ENCODE measurements at places on chromosomes 11 and 22.

DNA sequence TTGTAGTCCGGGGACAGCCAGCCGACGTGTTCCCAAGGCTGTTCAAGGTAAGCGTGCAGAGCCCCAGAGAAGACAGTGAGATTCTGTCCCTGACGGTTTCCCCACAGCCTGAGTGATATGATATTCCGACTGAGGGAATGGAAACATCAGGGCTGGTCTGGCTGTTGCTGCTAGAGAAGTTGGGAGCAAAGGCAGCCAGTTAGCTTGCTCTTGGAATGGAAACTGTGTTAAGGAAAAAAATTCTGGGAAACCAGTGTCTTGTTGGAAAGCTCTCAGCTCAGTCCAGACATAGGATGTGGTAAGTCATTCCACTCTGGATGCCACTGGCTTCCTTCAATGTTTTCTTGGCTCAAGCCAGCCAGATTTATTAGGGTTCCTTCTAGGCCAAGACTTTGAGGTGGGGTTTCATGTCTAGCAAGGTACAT, 8.8 kb downstream of the CRY2 start:
- DNase-seq: no peak

GRCh38 chr11:92070026-92070889, 154.4 kb upstream of the FAT3 start:
- no peak for DNase-seq

DNA sequence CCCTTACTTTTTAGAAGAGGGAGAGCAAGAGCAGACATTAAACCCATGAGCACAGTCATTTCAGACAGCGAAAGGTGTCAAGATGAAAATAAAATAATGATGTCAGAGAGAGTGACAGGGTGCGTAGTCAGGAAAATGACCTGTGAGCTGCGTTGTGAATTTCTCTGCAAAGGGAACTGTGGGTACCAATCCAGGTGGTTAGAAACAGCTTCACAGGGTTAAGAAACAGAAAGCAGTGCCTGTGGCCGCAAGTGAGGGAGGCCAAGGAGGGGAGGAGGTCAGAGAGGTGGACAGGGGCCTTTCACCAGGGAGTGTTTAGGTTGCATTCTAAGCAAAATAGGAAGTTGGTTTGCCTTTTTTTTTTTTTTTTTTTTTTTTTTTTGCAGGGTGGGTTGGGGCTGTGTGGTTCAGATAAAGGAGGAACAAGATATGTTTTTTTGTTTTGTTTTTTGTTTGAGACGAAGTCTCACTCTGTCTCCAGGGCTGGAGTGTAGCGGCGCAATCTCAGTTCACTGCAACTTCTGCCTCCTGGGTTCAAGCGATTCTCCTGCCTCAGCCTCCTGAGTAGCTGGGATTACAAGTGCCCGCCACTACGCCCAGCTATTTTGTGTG, 7.9 kb downstream of the TIGD3 start:
- DNase-seq: no peak

DNA sequence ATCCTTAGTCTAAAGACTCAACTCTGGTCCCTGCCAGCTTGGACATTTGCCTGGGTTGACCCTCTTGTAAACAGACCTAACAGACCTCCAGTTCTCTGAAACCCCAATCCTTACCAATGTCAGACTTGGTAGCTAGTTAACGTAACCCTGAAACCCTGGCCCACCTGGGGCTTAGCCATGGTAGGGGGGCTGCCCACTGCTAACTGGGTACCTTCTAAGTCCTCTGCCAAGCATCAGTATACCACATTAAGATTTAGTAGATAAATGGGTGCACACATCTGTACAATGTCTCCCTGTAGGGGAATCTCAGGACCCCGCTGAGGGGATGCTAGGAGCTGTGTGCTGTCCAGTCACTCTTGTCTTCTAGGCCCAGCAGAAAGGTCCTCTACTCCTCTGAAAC, 29.9 kb upstream of the TH start:
- DNase-seq: no peak

DNA sequence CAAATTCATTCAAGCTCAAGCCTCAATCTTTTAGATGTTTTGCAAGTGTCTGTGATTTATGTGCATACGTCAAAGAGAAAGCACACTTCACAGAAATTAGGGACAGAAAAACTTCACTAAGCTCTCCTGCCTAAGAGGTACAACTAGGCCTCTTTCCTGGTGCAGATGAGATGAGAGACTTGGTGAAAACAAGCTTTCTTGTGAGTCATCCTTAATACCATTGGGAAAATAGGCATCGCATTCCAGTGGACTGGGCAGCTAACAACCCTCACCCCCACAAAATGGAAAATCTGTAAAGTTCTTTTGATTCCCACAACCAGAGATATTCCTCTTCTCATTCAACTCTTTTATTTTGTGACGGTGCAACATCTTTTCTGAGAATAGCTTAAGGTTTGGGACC, 1110.4 kb upstream of the CCDC90B start:
- no peak for DNase-seq

- DNase-seq: no peak
These were observed 46.1 kb downstream of the RRAS2 start for GRCh38 chr11:14312736-14313438.

DNA sequence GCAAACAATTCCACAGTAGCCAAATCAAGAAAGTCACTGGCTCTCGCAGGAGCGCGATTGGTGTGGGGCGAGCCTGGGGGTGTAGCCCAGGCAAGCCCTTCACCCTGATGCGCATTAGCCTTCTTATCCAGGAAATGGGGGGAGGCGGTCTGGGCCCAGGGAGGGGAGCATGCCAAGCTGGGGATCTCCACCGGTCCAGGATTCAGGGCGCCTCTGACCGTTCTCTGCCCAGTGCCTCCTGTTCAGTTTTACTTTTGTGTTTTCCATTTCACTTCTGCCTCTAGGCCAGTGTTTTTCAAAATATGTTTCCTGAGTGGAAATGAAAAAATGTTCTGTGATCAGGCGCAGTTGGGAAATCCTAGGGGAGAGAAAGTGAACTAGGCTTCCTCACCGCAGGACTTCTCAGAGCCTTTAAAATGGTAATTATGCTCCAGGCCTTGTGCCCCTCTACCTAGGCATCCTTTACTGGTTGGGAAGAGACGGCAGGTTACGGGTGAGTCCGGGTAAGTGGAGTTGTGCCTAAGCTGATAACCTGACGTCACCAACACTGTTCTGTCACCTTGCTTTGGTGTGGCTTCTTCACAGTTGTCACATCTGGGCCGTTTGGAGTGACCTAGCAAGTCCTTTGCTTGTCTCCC, 18.4 kb downstream of the LRP5 start:
- no peak for DNase-seq

DNA sequence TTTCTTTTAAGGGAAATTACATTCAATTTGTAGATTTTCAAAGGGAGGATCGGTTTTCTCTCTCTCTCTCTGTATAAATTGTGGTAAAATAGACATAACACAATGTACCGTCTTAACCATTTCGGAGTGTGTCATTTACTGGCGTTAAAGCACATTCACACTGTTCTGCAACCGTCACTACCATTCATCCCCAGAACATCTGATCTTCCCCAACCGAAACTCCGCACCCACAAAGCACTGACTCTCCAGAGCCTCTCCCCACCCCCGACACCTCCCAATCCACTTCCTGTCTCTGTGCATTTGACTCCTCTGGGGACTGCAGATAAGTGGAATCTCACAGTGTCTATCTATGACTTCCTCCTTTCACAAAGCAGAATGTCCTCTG, 15.9 kb upstream of the GRAMD4 start:
- no peak for DNase-seq

DNA sequence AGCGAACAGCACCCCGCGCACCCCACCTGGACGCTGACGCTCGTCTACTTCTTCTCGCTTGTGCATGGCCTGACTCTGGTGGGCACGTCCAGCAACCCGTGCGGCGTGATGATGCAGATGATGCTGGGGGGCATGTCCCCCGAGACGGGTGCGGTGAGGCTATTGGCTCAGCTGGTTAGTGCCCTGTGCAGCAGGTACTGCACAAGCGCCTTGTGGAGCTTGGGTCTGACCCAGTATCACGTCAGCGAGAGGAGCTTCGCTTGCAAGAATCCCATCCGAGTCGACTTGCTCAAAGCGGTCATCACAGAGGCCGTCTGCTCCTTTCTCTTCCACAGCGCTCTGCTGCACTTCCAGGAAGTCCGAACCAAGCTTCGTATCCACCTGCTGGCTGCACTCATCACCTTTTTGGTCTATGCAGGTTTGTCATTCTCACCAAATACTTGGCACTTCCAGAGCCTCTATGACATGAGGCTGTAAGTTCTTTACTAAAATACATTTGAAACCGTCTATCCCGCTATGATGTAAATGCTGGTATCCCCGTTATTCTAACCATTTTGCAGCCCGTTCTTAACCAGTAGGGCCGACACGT, 535 bp downstream of the AQP11 start:
- no peak for DNase-seq

GRCh38 chr11:119933584-119933983, 204.3 kb downstream of the TRIM29 start:
- DNase-seq: no peak

- DNase-seq: peak; percentile 62
These were observed 42.6 kb upstream of the IGSF9B start for GRCh38 chr11:133999355-133999754.

GRCh38 chr11:9069862-9070470, 21.4 kb downstream of the SCUBE2 start:
- DNase-seq: no peak

- no peak for DNase-seq
These were observed 35.6 kb downstream of the MYH9 start for GRCh38 chr22:36351921-36352802.

DNA sequence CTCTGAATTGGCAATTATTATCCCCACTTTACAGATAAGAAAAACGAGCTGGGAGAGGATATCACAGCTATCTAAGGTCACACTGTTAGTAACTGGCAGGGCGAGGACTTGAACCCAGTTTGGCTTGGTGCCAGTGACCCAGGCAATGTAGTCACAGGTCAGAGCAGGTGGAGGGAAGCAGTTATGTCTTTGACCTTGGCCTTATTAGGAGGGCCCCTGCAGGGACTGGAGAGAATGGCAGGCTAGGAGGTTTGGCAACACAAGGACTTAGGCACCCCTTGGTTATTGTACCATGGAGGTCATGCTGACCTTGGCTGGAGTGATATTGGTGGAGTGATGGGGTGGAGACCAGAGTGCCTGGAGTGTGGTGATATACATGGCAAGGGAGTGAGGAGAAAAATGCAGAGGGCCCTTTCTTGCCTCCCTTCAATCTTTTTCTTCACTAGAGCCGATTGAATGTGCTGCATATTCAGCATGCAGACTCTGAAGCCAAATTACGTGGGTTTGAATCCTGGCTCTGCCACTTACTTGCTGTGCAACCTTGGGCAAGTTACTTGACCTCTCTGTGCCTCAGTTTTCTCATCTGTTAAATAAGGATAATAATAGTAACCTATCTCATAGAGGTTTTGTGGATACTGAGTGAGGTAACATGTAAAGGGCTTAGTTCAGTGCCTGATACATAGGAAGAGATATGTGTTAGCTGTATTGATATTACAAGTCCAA, 92.7 kb upstream of the TBCEL start:
- DNase-seq: peak; percentile 17
